Esophagus mucosa (tissue), 1 donor: ENCODE measurements at places on chromosomes 7 and 10. TPM values are rescaled to one million over a fixed set of nuclear protein-coding genes. Genes with fewer than 3 reads are reported as not detected.
A peak's percentile ranks its signal among the peaks of the same experiment; 100 is the strongest.

GRCh38 chr10:6044060-6044459 lies 18.1 kb downstream of the IL2RA start:
- no peak for ATAC-seq

- no peak for ATAC-seq
These were observed 115.1 kb downstream of the RNF216 start for GRCh38 chr7:5666361-5666760.

DNA sequence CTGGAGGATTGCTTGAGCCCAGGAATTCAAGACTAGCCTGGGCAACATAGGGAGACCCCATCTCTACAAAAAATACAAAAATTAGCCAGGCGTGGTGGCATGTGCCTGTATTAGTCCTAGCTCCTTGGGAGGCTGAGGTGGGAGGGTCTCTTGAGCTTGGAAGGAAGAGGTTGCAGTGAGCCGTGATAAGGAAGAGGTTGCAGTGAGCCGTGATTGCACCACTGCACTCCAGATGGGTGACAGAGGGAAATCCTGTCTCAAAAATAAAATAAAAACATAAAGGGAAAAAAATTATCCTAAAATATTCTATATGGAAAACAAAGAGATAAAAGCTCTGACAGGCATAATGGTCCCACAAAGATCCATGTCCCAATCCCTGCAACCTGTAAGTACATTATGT lies 87.9 kb upstream of the KAT6B start:
- no peak for ATAC-seq

DNA sequence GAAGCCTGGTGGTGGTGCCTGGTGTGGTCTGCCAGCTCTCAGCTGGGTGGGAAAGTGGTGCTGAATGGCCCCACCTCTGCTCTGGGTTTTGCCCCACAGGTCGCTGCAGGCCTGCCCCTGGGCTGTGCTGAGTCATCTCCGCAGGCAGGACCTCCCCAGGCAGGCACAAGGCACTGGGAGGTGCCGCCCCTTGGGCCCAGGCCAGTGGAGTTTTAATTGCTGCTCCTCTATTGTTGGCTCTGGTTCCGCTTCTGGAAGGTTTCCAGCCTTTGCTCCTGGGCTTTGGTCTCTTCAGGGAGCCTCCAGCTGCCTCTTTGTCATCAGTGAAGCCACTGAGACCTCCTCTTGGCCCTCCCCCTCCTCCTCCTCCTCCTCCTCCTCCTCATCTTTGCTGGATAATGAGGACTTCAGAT lies 180.3 kb upstream of the GRB10 start:
- peak; percentile 90 for ATAC-seq

DNA sequence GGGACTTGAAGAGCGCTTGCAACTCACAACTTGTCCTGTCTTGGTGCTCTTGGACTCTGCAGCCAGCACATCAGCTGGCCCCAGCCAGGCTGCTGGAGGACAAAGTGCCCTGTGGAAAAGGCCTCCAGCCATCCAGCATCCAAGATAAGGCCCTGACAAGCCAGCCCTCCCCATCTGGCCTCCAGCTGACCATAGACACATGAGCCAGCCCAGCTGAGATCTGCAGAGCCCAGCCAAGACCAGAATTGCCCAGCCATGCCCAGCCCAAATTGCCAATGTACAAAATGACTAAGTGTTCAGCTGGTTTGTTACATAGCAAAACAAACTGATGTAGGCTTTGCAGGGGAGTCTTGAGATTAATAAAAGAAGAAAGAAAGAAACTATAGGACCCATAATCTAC lies 36.0 kb upstream of the FRMD4A start:
- ATAC-seq = no peak

- no peak for ATAC-seq
These were observed 38.1 kb upstream of the SEMA3A start for GRCh38 chr7:84232646-84233045.

SMARCD3 gene
- total RNA-seq = 6.7 TPM

VAX1 gene
- 0.12 TPM for total RNA-seq

CTAGE4 gene
- total RNA-seq = 3.1 TPM
